ENCODE measurements at places on chromosomes 13 and 19.
A peak's percentile ranks its signal among the peaks of the same experiment; 100 is the strongest.

- ATAC-seq, result no peak
Observed at GRCh38 chr13:99251921-99252320, 6.3 kb downstream of the GPR18 start.

DNA sequence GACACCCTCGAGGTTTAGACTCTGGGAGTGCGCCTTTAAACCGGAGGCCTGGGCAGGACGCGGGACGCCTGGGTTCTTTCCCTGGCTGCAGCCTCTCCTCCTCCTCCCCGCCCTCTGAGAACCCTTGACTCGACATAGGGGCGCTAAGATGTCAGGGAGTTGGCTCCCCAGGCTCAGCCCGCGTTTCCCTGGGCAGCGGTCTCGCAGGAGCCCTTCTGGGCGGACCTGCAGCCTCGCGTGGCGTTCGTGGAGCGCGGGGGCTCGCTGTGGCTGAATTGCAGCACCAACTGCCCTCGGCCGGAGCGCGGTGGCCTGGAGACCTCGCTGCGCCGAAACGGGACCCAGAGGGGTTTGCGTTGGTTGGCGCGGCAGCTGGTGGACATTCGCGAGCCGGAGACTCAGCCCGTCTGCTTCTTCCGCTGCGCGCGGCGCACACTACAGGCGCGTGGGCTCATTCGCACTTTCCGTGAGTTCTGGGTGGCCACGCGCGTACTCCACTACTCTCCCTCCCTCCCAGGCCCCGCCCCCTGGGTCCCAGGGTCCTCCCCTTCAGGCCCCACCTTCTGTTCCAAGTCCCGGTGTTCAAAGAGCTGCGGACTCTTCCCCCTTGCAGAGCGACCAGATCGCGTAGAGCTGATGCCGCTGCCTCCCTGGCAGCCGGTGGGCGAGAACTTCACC is 1.3 kb downstream of the ICAM5 start:
- peak; percentile 14 for ATAC-seq

GRCh38 chr19:40524133-40524549 is 52.5 kb upstream of the SHKBP1 start:
- no peak for ATAC-seq

DNA sequence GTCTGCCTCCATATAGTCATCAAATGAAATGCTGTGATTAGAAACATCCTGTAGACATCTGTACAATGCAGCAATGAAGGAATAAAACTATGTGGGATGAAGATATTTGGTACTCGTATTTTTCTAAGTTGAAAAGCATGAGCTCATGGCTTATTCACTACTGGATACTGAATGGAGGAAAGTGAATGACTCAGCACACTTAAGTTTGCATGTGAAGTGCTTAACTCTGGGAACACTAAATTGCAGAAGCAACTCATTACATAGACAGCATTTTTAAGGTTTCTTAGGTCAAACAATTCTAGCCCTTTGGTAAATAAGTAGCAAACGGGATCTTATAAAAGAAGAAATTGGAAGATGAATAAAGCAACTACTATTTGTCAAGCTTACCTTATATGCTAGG is 429.0 kb upstream of the MIR17HG start:
- no peak for ATAC-seq

DNA sequence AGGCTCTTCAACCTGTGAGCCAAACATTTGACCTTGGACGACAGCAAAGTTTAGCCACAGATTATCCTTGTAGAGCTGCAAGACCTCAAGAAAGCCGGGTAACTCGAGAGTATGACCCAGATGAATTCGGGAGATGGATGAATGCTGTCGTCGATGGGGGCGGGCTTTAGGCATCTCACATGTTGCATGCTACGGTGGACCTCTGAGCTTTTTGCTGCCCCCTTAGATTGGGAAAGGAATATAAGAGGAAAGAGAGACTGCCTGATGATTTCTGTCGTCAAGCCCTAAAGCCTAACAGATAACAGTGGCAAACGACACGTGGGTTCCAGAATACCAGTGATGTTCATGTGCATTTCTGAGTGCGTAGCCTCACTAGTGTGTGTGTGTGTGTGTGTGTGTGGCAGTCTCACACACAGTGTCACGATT is 730 bp upstream of the ABCC4 start:
- no peak for ATAC-seq

GRCh38 chr13:41533266-41534052 is 76.1 kb downstream of the RGCC start:
- ATAC-seq, result no peak

DNA sequence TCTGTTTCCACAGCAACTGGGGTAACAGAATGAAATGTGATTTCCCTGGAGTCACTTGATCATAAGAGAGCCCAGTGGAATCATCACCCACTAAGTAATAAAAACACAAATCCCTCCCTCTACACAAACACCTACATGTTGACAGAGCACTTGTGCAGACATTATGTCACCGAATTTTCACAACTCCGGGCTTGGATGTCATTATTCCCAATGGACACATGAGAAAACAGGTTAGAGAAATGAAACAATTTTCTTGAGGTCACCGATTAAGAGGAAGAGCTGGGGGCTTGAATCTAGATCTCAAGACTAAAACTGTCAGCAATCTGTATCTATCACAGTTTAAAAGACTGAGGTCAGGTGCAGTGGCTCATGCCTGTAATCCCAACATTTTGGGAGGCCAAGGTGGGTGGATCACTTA is 3.1 kb downstream of the XRCC1 start:
- no peak for ATAC-seq

DNA sequence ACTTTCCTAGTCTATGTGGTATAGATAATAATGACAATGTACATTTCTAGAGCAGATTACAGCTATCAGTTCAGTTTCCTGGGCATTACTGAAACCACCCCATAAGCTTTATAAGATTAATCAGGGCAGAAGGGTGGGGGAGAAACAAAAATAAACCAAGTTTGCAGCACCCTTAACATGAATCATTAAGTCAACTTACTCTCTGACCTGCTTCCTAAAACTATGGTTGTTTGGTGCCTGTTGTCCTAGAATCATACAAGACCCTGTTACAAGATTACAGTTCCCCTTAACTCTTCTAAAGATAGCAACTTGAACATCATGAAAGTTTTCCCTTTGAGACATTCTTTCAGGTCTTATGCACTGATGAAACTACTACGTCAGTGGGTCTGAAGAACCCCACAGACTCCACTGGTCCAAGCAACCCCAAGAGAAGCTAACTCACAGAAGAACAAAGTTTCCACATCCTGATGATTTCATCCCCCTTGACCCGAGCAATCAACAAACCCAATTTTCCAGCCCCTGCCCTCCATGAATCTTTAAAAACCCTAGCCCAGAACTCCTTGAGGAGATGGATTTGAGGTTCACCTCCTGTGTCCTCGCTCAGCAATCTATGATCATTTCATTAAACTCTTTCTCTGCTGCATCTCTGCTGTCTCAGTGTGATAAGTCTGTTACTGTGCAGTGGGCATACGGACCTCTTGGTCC is 336.5 kb downstream of the FOXO1 start:
- no peak for ATAC-seq

DNA sequence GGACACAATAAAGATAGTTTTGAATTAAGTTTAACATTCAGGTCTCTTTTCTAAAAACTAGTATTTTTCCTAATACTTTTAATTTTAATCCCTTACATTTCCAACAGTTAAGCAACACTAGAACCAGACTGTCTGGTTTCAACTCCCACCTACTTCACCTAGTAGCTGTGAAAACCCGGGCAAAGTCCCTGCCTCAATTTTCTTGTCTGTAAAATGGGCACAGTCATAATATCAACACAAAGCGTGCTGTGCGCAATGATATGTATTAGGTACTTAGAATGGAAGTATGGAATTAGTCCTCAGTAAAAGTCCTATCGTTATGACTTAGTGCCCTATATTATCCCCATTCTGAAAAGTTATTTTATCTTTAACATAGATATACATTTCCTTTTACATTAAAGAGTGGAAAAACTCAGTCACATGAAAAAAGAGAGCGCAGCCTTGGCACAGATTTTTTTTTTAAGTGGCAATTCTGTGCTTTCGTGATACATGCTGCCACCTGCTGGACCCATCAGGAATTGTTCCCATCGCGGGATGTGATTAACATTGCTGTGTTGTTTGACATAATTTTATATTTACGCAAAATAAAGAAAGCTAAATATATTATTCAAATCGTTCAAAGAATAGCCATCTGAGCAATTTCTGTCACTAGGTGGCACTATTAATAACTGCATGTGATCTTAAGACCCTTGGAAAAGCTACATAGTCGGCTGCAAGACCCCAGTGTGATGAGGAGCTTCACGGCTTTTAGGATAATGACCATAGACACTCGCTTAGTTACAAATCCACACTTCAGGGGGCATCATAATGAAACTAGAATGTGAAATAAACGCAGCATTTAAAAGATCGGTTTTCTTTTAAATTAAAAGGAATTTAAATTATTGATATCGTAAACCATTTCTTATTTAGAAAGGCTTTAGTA is 59.9 kb downstream of the LIG4 start:
- no peak for ATAC-seq

GRCh38 chr19:13001502-13002165 is 6.4 kb downstream of the NFIX start:
- no peak for ATAC-seq

DNA sequence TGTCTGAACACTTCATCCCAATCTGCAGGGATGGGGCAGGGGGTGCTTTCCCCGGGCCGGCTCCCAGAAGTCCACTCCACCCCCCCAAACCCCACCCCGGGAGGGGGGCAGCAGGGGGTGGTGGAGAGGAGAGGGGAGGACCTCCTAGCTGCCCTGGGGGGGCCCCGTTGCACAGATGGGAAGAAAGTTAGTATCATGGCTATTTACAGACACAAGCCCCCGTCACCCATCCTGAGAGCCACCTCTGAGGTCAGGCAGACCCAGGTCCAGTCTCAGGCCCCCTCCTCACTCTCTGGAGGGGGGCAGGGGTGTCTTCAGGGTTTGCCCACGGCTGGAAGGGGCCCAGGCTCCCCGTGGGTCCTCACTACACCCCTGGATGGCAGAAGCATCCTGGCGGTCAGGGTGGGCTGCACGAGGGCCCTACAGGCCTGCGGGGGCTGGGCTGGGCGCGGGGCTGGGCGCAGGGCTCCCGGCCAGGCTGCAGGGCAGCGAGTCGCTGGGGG is 5.8 kb upstream of the REXO1 start:
- ATAC-seq, result no peak

- peak; percentile 19 for ATAC-seq
Observed at GRCh38 chr19:51002542-51003311, 1.3 kb upstream of the KLK8 start.

DNA sequence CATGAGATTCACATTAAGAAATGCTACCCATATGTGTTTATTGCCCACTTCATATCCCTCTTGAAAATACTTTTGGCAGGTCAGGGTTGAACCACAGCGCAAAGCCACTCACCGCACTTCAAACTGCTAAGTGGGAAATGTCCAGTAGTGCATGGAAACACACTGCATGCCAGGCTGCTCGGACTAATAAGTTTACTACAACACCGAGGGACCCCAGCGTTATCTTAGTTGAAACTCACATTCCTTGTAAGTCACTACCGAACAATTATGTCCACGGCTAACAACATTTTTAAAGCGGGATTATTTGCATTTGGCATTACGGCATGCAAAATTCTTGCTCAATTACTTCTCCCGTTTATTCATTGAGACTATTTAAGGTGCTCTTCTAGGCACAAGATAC is 4.0 kb downstream of the BRD4 start:
- ATAC-seq, result no peak

DNA sequence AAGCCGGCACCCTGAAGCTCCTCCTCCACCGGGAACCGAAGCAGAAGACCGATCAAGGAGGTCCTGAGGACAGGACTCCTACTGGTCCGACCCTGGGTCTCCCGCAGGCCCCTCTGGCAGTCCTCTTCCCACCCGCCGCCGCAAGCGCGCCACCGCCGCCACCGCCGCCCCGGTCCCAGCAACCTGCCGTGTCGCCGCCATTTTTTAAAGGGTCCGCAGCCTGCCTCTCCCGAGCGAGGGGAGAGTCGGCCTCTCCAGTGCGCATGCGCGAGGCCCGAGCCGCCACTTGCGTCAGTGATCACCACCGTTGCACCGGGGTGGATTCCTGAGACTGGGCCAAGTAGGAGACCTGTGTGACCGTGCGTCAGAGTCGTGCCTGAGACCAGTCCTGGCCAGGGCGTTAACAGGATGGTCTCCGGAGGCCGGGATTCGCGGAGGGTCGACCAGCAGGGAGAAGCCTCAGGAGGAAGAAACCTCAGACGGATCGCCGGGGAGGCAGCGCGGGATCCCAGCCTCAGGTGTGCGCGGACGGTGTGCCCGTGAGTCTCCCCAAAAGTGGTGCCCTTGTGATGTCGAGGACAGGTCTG is 51.6 kb downstream of the ZNF146 start:
- no peak for ATAC-seq

DNA sequence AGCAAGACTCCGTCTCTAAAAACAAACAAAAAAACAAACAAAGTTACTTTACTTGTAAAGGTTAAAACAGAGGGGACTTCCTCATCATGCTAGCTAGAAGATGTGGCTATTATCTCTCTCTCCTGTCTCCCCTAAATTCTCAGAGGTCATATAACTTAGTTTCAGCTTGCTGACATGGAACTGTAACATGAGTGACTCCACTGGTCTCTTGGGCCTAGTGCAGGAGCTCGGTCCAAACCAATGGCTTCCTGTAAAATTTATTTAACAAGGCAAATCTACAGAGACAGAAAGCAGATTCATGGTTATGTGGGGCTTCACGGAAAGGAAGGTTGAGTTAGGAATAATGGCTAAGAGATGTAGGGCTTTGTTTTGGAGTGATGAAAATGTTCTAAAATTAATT is 9.5 kb upstream of the KASH5 start:
- ATAC-seq, result no peak

DNA sequence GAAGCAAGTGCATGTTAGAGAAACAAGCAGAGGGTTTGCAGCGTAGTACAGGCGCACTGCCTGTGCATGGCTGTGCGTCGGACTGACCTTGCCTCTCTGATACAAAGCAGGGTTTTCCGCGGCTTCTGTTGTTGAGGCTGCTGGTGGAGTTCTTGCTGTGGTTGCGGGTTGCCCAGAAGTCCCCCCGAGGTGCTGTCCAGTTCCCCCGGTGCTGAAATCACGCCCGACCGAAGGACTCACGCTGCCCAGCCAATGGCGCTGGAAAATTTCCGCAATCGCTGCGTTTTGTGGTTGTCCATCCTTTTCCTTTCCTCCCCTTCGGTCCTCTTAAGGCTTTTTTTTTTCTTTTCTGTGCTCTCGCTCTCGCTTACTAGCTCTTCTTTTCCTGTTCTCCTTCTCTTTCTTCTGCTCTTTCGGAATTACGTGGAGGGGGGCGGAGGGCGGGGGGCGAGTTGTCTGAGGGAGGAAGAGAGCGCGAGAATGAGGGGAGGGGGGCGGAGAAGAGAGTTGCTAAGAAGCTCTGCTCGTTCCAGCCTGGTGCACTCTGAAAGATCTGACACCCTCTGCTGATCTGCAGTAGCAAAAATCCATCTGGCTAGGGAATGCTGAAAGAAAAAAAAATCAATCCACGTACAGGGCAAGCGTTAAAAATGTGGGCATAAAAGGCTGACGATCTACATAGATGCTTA is at the start of gene SLITRK1:
TSS of gene SLITRK1 (minus strand) at position 558 of the 689 bp plus-strand sequence. CDS start 967 bp downstream, outside the sequence.
- ATAC-seq, result peak; percentile 21
